Pulmonary artery endothelial cell (primary cell): ENCODE measurements at places on chromosomes 6 and 20.

DNA sequence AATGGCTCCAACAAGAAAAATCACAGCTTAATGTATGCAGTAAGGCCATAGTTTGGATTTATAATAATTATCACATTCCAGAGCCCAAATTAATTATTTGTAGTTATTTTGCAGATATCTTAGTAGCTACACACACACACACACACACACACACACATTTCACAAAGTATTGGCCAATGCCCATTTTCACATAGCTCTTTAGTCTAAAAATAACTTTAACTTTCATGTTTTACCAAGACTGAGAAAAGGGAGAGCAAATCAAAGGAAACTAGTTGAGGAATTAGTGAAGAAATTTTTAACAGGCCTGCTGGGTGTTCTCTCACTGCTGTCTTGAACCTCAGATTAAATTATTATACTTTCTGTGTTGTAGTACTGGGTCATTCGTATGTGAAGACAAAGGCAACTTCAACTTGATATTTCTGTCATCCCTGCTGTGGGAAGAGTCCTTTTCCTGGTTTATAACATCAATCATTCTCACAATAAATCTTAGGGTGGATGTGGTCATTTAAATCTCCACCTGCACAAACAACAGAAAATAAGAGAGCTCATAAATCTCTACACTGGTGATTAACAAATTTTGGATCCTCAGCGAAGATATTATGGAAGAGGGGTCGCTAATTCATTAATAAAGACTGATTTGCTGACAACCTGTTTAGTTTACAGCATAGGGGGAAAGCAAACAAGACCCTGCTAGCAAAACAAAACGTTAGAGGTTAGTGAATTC, 1.6 kb upstream of the TCF21 start:
- DNase-seq, result no peak

DNA sequence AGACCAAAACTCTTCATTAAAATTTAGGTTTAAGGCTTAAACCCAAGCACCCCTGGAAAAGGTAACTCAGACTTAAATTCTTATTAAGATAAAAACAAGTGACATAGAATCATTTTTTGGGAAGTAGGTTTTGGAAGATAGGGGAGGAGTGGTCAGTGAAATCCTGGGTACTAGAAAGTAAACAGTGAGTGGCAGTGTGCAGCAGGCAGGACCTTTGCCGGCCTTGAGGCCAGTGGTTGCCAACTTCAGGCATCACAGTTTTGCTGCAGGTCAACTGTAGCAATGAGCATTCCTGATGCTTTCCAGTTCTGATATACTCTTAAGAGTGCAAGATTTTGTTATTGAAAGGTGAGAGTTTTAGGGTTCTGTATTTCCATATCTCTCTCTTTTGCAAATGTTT, 69.3 kb upstream of the SUPT3H start:
- no peak for DNase-seq

GRCh38 chr20:47818466-47818865, 33.2 kb upstream of the SULF2 start:
- DNase-seq, result no peak

GRCh38 chr6:160692369-160692959, 9.6 kb upstream of the PLG start:
- no peak for DNase-seq

- no peak for DNase-seq
Measured at GRCh38 chr6:15329197-15329671, 83.4 kb downstream of the JARID2 start.

DNA sequence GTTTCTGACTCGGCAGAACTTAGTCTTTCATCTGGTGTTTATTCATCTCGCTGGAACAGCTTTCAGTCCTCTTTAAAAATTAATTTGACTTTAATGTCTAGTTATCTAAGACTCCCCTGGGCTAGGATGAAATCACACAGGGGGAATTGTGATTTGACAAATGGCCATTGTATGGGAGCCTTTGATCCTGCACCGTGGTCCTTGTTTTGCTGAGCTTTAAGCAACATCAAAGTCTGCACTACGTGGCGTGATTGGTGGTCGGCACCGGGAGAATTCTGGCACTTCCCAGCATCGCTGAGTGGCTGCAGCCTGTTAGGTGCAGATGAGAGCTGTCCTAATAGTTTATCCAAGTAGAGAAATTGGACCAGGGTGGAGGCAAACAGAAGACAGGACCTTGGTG, 146.9 kb downstream of the TBC1D7 start:
- no peak for DNase-seq

- no peak for DNase-seq
Measured at GRCh38 chr6:38445336-38445735, 194.4 kb downstream of the BTBD9 start.

- DNase-seq, result no peak
Measured at GRCh38 chr6:12149944-12150510, 137.9 kb downstream of the HIVEP1 start.
